Neural crest cell (in vitro differentiated cells): ENCODE measurements at places on chromosomes 6 and 20. TPM values are rescaled to one million over a fixed set of nuclear protein-coding genes. Genes with fewer than 3 reads are reported as not detected.

The SAMD10 gene
- total RNA-seq, result 6.4 and 8.0 TPM in 2 replicates

The BPIFB1 gene
- not detected in 2 replicates for total RNA-seq

The WFDC5 gene
- not detected in 2 replicates for total RNA-seq

GRCh38 chr6:16721977-16722376, 39.3 kb downstream of the ATXN1 start:
- DNase-seq, result no peak

GRCh38 chr6:22236626-22237414, 60.0 kb downstream of the PRL start:
- DNase-seq, result no peak

DNA sequence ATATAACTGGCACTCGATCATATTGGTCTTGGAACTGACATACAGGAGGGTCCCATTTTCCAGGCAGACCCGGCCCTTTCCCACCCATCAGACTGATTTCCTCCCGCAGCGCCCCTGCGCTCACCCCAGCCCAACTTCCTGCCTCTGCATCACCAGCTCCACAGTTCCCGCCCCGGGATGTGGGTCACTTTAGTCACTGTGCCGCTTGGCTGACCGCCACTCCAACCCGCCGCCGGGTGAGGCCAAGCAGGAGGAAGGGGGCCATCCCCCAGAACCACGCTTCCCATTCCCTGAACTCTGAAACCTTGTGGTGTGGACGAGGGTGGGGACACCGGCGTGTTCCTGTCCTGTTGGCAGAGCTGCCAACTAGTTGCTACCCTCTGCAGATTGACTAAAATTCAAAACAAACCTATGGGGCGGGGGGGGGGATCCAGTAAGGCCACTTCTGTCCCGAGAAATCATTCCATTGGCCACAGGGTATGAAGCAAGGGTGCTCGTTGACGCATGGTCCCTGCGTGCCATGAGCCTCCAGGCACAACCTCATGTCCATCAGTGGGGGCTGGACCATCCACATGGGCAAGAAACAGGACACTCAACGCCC, 12.3 kb downstream of the TGM2 start:
- no peak for DNase-seq

DNA sequence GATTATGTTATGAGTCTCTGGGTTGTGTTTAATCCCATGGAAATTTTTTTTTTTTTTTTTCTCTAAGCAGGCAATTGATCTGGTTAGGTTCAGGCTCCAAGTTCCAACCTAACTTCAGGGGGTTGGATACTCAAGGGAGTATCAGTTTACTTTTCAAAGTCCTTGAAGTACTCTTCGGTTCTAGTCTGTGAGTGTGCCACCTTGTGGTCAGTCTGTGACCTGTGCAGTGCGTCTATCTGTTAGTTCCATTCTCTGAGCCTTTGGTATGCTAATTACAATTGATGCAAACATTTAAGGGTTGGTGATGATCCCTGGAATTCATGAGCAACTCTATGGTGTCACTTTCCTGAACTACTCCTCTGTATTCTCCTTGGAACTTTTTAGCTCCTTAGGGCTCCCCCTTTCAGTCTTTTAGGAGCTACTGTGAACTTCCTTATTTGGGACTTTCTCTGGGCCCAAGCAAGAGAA, 342.0 kb downstream of the SOX4 start:
- DNase-seq, result no peak

- DNase-seq, result no peak
Measured at GRCh38 chr20:20267685-20268370, 100.1 kb upstream of the INSM1 start.

DNA sequence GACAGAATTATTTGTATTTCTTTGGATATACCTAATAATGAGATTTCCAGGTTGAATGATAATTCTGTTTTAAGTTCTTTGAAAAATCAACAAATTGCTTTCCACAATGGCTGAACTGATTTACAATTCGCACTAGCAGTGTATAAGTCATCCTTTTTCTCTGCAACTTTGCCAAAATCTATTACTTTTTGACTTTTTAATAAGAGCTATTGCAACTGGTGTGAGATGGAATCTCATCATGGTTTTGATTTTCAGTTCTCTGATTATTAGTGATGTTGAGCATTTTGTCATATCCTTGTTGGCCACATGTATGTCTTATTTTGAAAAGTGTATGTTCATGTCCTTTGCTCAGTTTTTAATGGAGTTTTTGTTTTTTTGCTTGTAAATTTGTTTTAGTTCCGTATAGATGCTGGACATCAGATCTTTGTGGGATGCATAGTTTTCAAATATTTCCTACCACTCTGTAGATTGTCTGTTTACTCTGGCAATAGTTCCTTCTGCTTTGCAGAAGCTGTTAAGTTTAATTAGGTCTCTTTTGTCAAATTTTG, 409.8 kb upstream of the CITED2 start:
- DNase-seq, result no peak

GRCh38 chr6:12246900-12247299, 43.3 kb upstream of the EDN1 start:
- DNase-seq, result no peak

- no peak for DNase-seq
Measured at GRCh38 chr6:31465718-31466117, 32.2 kb upstream of the MICB start.

- DNase-seq, result no peak
Measured at GRCh38 chr6:113695516-113695915, 161.6 kb upstream of the MARCKS start.
